ENCODE measurements at places on chromosomes 1 and 21. TPM values are rescaled to one million over a fixed set of nuclear protein-coding genes. Genes with fewer than 3 reads are reported as not detected.

PCAT6 gene
- total RNA-seq = 0.68 TPM

SLAMF9 gene
- 0.14 TPM for total RNA-seq

CCDC181 gene
- total RNA-seq = 0.14 TPM

SERINC2 gene
- total RNA-seq = 182 TPM

DNAJC6 gene
- total RNA-seq = 3.8 TPM

GJA5 gene
- under 0.01 TPM for total RNA-seq

HSD11B1 gene
- total RNA-seq = 1.7 TPM

SAMSN1 gene
- not detected for total RNA-seq

OR2T29 gene
- total RNA-seq = not detected

Data from nasal cavity respiratory epithelium epithelial cell of viscerocranial mucosa (primary cell).